Bone marrow (tissue), 2 donors: ENCODE measurements at places on chromosomes 7 and 10.

- no peak for DNase-seq
Measured at GRCh38 chr7:129804111-129804889, 148.5 kb downstream of the UBE2H start.

DNA sequence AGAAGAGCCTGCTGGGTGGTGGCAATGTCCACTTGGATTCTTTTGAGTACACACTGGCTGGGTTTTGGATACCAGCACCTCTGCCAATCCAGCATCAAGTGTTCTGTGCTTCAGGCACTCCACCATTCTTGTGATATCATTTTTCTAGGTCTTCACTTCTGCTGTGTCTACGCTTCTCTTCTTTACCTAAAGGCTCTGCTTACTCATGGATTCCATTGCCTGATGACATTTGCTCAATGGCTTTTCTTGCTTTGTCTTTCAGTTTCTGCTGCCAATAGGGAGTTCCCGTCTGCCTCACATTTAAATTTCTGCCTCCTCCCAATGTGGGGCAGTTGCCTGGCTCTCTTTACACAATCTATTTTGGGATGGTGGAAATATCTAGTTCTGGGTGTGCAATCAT, 12.7 kb upstream of the PAPSS2 start:
- DNase-seq = no peak

GRCh38 chr7:241513-241912, 48.5 kb upstream of the FOXL3 start:
- DNase-seq = no peak

DNA sequence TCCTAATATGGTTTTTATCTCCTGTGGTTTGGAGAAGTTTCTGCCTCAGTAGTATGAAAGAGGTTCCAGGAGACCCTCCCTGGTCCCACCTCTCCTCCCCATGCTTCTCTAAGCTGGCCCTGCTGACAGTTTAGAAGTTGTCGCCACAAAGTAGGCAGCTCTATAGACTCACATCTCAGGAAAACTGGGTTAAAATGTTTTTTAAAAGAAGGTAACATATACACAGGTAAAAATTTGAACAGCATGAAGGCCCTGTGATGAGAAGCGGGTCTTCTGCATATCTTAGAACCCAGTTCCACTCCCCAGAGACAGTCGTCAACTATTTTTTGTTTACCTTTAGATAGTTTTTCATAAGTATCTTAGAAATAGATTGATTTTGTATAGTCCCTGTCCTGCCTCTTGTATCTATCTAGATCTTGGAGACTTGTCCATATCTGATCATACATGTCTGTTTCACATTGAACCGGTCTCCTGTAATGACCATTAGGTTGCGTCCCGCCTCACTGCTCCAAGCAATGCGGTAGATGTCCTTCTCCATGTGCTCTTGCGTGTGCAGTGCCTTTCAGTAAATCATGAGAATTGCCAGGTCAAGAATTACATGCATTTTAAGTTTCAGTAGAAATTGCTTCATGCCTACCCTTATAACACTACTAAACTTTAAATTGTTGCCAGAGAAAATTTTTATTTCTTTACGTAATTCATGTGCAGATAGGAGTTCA, 2.2 kb downstream of the DUSP5 start:
- no peak for DNase-seq

GRCh38 chr7:1151653-1152425, 8.2 kb downstream of the ZFAND2A start:
- no peak for DNase-seq

- DNase-seq = no peak
Measured at GRCh38 chr7:140403878-140404564, at the start of gene RAB19. Gene RAB19 (plus strand): TSS chr7:140404058. CDS start chr7:140407647, 3,589 bp downstream.

DNA sequence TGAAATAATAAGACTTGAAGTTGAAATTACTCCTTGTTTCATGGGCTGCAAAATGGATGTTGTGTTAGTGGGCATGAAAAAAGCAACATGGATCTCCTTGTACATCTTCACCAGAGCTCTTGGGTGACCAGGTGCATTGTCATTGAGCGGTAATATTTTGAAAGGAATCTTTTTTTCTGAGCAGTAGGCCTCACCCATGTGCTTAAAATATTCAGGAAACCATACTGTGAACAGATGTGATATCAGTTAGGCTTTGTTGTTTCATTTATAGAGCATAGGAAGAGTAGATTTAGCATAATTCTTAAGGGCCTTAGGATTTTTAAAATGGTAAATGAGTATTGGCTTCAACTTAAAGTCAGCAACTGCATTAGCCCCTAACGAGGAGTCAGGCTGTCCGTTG, 15.3 kb downstream of the STAG3 start:
- DNase-seq = no peak

DNA sequence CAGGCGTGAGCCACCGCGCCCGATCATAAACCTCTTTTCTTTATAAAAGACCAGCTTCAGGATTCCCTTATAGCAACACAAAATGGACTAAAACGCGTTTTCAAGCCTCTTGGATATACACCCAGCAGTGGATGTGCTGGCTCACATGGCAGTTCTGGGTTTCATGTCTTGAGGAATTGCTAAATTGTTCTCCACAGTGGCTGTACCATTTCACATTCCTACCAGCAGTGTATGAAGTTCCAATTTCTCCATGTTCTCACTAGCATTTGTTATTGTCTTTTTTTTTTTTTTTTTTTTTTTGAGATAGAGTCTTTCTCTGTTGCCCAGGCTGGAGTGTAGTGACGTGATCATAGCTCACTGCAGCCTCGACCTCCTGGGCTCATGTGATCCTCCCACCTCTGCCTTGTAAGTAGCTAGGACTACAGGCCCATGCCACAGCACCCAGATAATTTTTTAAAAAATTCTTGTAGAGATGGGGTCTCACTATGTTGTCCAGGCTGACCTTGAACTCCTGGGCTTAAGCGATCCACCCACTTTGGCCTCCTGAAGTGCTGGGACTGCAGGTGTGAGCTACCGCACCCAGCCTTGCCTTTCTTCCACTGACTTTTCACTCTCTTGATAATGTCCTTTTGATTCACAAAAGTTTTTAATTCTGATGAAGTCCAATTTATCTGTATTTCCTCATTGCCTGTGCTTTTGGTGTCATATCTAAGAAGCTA, 17.4 kb downstream of the TECPR1 start:
- DNase-seq = no peak

GRCh38 chr7:111047595-111047994, 43.3 kb upstream of the LRRN3 start:
- DNase-seq = no peak

DNA sequence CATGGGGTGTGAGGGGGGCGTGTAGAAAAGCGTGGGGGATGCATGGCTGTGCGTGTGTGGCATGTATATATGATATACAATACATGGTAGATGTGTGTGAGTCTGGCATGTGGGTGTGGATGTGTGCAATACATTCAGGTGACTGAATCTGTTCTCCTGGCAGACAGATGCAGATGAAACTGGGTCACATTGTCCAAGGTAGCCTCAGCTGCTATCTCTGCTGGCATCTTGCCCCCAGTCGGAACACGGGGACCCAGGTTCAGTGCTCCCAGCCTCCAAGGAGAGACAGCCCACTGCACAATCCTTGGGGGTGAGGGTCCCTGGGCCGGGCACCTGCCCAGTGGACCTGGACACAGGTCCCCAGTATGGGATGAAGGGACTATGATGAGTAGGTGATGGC, 12.4 kb upstream of the SRRM3 start:
- DNase-seq = no peak

DNA sequence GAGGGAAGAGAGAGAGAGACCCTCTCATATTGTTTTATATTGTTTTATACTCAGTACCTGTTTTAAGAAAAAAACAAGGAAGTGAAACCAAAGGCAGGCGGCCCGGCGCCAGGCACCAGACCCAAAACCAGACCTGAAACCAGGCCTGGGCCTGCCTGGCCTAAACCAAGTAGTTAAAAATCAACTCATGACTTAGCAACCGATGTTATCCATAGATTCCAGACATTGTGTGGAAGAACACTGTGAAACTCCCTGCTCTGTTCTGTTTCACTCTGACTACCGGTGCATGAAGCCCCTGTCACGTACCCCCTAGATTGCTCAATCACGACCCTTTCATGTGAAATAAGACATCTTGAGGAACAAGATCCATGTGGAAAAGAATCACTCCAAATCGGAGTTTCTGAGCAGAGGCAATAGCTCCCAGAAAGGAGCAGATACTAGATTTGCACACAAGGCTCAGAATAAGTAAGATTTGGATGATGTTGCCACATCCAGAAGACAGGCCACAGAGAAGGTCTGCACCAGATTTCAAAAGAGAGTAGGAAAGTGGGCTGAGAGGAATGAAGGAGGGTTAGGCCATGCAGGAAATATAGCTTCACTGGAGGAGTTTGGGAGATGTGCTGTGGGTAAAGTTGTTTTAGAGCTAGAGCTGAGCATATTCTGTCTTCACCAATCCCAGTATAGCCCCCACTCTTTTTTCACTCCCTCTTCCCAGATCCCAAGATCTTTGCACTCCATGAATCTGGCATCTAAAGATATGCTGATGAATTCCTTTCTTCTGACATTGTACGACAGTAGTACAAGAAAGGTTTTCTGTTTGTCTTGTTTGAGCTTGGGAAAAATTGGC, 8.8 kb upstream of the ZNF248 start:
- DNase-seq = no peak

GRCh38 chr7:94420328-94420727, 25.6 kb downstream of the COL1A2 start:
- DNase-seq = no peak

DNA sequence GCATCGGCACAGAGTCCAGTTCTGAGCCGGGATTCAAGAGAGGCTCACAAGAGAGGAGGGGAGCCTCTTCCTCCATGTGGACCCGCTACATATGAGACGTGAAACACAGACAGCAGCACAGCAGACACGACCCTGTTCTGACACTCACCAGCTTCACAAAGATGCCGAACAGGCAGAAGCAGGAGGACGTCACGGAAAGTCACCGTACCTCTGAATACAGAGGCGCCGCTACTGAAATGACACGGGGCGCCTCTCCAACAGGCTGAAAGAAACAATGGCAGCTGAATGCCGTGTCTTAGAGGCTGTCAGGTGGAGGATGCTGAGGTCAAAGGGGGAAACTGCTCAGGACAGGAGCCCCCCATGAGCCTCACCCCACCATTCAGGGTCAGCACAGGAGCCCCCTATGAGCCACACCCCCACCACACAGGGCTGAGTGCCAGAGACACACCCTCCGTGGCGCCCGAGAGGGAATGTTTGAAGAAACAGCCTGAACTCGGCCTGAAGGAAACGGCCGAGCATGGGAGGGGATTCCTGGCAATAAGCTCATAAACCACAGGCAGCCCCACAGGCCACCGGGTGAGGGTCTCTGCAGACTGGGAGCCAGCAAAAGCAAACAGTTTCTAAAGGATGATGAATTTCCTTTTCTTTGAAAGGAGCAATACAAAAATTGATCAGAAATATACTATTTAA, 510.3 kb downstream of the PTPRN2 start:
- no peak for DNase-seq

DNA sequence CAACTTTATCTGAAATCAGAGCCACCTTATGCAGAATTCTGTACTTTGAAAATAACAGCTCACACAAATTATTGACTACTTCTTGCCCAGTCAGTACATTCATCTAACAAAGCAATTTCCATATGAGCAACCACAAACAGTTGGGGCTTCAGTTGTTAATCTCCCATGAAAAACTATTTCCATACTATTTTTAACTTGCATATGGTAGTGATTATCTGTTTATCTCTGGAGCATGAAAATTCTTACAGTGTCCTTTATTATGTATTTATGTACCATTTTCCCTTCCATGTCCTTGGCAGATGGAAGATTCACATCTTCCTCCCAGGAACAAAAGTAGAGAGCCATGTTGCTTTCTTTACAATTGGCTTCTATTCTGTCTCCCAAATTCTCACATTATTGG, 285.7 kb downstream of the CRPPA start:
- no peak for DNase-seq

DNA sequence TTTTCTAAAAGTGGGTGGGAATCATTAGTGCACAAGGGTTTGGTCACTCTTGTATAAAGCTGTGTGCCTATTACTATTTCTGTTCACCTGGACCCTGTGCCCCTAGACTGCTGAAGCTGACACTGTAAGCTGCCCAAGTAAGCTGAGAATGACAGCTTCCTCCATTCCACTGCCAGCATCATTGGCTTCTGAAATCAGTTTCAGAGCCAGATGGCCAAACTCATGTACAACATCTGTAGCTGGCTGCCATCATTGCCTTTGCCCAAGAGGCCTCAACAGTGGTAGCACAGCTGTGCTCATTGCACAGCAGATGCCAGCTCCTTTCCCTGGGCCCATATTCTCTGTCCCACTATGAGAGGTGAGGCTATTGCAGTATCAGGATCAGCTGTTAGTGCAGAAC, 165.7 kb downstream of the CPEB3 start:
- DNase-seq = no peak

DNA sequence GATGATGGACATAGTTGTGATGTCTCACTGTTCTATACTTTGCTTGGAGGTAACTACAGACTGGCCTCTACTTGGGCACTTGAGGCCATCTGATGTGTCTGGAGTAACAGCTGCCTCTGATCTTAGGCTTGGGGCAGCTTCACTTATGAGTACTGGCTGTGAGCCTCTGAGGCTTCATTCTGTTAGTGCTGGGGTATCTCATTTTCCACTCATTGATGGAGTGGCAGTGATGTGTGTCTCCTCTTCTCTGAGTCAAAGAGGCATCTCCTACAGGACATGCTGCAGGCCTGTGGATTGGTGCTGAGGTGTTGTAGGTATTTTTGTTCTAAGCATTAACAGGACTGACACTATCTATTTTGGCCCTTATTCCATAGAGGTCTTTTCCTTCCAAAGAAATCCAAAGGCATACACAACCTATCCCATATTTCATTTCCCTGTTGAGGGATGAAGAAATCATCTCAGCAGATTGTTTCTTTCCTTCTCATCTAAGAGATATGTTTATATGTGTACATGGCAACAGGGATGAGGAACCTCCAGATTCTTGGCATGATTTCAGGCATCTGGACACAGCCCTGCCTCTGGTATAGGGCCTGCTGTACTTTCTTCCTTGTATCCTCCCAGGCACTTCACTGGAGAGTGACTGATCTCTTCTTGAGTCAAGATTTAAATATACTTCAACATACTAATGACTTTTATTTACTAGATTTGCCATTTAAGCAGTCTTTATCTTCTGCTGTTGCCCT, 65.7 kb upstream of the NOBOX start:
- no peak for DNase-seq

DNA sequence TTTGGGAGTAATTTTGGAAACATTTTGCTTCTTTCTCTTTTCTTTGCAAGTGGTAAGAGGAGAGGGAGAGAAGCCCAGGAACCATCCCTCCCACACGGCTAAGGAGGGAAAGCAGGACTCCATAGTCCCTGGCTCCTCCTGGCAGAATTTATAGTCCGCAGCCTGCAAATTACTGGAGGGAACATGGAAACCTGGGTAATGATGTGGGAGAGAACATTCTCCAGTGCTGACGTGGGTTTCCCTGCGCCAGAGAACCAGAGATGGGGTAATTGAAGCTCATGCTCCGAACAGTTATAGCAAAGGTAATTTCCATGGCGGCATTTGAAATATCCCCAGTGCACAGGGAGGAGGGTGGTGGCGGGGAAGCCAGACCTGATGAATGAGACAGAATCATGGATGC, 320.4 kb downstream of the RPS24 start:
- no peak for DNase-seq

DNA sequence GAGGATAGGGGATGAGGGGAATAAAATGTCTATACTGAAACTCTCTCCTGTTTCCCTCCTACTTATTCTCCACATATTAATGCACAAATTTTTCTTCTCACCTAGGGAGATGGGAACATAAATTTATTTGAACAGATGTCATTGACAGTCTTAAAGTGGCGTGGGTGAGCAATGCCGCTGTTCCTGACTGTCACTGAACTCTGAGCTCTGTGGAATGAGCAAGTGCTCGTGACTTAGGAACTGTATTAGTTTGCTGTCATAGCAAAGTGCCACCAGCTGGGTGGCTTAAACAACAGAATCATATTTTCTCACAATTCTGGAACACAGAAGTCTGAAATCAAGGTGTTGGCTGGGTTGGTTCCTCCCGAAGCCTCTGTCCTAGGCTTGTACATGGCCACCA, 29.1 kb downstream of the INPP5F start:
- no peak for DNase-seq
